ENCODE measurements at places on chromosomes 16 and 17. TPM values are rescaled to one million over a fixed set of nuclear protein-coding genes. Genes with fewer than 3 reads are reported as not detected.

DNA sequence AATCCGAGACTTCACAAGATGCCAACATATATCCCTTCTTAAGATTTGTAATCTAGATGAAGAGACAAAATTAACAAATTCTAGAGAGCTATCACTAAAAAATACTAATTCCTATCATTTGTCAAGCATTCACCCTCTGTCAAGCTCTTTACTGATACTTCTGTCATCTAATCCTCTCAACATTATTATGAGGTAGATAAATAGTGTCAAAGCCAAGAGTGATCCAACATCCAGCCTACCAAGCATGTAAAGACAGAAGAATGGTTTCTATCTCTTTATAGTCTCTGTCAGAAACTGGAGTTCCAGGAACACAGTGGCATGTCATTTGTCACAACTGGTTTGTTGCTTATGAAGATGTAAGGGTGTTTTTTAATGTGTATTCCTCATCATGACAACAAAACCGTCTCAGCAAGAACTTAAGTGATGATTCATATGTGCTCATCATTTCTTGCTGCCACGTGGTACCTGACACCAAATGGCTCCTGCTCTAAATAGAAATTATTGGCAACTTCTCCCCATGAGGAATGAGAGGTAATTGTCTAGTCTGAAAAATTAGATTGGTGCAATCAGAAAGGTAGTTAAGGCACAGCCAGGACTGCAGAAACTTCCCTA lies 196.8 kb downstream of the TOX3 start:
- DNase-seq: no peak

DNA sequence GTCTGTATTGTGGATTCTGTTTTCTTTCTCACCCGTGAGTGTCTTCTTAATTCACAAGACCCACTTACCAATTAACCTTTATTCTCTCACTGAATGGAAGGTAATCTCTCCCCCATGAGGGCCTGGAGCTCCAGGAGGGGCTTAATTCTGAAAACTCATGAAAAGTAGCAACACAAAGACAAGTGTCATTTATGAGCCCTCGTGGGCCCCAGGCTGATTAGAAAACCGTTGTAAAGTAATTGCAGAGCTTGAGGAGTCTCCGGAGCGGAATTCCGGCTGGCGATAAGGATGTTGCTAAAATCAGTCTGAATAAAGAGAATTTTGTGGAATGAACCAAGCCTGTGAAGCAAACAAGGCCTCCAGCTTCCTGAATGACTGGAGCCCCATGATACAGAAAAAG lies 301.5 kb downstream of the HAPSTR1 start:
- DNase-seq: no peak

- DNase-seq: peak; percentile 81
Observed at GRCh38 chr17:40536295-40537171, 28.7 kb downstream of the CCR7 start.

DNA sequence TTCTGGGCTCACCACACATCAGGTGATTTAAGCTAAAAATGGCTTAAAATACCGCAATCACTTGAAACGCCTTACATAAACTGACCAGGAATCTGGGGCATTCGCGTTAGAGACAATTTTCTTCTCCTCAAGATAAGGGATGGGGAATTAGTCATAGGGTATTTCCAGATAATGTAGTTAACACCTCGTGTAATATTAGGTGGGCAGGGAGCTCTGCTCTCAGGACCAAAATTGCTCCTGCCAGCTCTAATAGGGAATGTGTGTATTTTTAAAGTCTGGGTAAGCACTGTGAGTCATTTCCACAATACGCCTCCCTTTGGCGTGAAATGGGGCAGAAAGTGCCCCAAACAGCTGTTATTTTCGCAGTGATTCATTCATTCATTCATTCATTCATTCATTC lies 408.6 kb downstream of the MAF start:
- no peak for DNase-seq

GRCh38 chr17:47983492-47984223 lies 12.7 kb downstream of the CDK5RAP3 start:
- no peak for DNase-seq

DNA sequence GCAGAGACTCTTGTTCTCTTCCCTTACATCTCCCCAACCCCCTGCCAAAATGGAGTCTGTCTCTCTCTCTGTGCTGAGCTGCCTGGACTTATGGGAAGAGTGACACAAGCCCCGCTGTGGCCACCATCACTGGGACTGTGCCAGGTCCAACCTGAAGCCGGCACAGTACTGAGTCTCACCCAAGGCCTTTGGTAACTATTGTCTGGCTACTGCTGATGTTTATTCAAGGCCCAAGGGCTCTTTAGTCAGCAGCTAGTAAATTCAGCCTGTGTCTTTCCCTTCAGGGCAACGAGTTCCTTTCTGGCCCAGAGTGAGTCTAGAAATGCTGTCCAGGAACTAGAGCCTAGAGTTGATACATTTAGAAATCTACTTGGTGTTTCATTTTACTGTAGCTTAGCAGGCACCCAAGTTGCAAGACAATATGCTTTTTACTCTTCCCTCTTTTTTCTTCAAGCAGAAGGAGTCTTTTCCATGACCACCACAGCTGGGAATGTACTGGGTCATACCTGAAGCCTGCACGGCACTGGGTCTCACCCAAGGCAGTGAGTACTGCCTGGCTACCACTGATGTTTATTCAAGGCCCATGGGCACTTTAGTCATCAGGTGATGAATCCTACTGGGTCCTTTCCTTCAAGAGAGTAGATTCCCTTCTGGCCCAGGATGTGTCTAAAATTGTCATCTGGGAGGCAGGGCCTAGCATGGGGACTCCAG lies 17.7 kb downstream of the EFCAB5 start:
- no peak for DNase-seq

- peak; percentile 86 for DNase-seq
Observed at GRCh38 chr17:64679710-64680216, 17.7 kb upstream of the SMURF2 start.

DNA sequence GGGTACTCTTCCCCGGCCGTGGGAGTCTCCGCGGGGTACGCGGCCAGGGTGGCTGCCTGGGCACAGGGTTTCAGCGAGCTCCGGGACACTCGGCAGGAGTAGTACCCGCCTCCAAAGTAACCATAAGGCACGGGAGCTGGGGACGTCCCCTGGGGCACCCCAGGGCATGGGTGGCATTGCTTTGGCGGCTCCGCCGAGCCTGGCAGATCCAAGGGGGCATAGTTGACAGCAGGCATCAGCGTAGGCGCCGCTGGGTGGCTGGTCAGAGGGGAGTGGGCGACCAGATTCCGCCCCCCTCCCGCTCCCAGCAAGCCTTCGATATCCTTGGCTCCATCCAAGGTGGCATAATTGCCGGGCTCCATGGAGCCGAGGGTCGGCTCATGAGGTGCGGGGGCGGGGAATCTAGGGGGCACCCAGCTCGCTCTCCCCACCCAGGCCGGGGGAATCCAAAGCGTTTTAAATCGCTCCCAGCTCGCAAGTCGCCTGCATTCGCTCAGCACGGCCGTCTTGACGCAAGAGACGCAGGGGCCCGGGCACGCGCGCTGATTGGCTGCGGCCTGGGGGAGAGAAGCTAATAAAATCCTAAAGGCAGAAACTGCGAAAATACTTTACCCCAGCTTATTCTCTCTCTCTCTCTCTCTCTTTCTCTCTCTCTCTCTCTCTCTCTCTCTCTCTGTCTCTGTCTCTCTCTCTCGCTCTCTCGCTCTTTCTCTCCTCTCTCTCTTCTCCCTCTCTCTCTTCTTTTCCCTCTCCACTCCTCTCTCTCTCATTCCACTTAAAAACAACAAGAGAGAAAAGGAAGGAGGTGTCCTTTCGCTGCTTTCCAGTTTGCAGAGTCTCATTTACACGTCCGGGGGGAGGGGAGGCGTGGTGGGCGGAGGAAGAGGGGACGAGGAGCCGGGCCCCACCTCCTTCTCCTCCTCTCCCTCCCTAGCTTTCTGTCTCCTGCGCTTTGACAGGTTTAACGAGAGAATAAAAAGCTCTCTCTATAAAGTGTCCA lies at the start of gene HOXB13:
Gene HOXB13, minus strand, starts transcription at position 519 of the 1,000 bp plus-strand sequence. Its CDS starts 157 bp downstream, at position 362.
- DNase-seq: peak; percentile 44

- no peak for DNase-seq
Observed at GRCh38 chr16:11551842-11552241, 34.9 kb downstream of the LITAF start.

DNA sequence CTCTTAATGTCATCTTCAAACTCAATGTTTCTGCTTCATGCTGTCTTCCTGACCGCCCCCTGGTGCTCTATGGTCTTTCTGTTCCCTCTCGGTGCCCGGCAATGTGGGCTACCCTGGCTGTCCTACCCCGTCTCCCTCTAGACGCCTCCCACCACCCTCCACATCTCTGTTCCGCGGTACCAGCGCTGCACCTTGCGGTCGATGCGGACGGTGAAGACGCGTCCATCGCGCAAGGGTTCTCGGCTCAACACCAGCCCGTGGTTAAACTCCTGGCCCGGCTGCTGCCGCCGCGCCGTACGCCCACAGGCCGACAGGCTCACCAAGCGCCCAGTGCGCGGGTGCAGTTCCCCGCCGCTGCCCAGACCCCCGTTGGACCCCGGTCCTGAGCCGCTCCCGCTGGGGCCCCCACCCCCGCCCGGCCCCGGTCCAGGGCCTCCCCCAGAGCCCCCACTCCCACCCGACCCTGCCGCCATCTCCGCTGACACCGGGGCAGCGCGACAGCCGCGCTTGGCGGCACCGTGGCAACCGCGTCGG lies at the start of gene NEURL4:
Gene NEURL4, minus strand, starts transcription at position 496 of the 534 bp plus-strand sequence. Its CDS starts 23 bp downstream, at position 473.
- no peak for DNase-seq

GRCh38 chr17:44400226-44400847 lies 10.9 kb upstream of the ITGA2B start:
- DNase-seq: no peak

GRCh38 chr17:67615736-67616135 lies 102.0 kb upstream of the NOL11 start:
- no peak for DNase-seq

DNA sequence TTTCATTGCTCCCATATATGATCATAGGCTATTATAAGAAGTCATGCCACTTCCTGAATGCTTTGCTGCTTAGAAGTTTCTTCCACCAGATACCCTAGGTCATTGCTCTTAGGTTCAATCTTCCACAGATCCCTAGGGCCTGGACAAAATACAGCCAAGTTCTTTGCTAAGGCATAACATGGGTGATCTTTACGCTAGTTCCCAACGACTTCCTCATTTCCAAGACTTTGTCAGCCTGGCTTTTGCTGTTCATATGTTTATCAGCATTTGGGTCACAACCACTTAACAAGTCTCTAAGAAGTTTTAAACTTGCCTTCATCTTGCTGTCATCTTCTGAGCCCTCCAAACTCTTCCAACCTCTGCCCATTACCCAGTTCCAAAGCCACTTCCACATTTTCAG lies 20.1 kb upstream of the DLX3 start:
- no peak for DNase-seq

DNA sequence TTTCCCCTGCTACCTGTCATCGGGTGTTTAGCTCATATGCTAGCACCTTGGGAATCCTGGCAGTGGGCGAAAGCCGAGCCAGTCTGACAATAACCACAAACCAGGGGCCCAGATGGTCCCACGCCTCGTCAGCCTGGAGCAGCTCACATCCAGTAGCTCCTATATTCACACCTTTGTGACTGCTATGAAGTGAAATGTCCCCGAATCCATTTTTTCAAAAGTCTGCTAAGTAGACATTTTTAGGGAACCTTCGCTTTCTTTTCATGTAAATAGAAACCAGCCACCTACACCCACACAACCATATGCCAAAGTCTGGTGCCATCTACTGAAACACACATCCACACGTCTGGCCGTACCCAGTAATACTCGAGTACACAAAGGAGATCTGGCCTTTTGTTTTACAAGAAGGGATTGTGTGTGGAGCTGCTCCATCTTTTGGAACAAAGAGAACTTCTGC lies 176.8 kb downstream of the SLC39A11 start:
- no peak for DNase-seq

GRCh38 chr16:66489385-66489784 lies 60.5 kb downstream of the TK2 start:
- no peak for DNase-seq

SPIRE2 gene
- total RNA-seq: 2.4 TPM

COQ7 gene
- 28.8 TPM for total RNA-seq

MYL11 gene
- not detected for total RNA-seq

OR1F1 gene
- not detected for total RNA-seq

C17orf100 gene
- 0.13 TPM for total RNA-seq
